ENCODE measurements at places on chromosomes 1 and 21. TPM values are rescaled to one million over a fixed set of nuclear protein-coding genes. Genes with fewer than 3 reads are reported as not detected.

DNA sequence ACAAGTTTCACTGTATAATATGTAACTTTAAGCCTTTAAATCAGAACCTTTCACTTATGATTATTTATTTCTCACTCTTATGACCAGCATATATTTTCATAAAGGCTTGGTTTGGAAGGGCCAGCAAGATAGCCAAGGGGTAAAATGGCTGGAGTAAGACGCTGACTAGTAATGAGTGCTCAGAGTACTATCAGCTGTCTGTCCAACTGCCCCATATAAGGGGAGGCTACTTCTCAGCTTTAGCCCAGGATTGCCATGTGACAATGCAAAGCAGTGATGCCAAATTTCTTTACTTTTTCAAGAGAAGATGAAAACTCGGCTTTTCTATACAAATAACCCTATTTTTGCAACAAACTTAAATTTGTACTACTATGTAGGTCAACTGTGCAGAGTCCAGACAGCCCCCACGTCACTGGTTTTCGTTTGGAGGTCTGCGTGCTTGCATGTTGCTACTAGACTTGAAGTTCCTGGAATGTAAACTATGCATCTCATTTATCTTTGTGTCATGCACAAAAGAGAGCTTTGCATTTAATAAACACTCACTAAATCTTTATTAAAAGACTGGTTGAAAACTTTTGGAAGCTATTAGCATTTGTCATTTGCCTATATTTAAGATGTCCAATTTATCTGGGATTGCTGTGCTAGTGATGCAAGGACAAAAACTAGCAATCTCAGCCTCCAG, 110.4 kb downstream of the TNFSF18 start:
- DNase-seq = peak; percentile 61

DNA sequence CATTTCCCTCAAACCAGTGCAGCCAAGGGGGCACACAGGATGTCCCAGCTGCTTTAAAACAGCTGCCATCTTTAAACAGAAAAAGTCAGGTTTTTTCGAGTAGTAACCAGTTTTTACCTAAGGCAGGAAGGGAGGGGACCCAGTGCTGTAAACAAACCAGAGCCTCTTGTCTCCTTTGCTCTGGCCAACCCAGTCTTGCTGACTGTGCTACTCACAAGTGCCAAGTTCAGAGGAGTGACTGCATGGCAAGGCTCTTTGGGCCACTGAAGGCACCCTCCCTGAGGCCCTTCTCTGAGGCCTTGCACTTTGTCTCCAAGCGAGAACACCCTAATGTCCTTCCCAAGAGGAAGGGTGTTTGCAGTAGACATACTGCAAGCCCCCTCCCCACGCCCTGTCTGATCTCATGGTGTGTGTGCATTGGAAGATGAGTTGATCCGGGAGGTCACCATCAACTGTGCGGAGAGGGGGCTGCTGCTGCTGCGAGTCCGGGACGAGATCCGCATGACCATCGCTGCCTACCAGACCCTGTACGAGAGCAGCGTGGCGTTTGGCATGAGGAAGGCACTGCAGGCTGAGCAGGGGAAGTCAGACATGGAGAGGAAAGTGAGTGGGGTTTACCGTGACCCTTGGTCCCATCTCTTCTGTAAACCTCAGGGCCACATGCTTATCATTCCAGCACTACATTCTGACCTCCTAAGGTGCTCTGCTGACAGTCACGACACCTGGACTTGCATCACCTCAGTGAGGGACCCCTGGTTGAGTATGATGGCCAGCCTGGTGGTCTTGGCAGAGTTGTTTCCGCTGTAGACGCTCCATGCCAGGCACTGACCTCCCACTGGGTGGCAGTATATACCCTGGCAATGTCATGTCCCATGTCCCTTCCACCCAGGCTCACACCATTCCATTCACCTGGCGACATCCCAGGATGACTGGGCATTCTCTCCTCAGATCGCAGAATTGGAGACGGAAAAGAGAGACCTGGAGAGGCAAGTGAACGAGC, 4.7 kb downstream of the DNALI1 start:
- DNase-seq = peak; percentile 35

DNA sequence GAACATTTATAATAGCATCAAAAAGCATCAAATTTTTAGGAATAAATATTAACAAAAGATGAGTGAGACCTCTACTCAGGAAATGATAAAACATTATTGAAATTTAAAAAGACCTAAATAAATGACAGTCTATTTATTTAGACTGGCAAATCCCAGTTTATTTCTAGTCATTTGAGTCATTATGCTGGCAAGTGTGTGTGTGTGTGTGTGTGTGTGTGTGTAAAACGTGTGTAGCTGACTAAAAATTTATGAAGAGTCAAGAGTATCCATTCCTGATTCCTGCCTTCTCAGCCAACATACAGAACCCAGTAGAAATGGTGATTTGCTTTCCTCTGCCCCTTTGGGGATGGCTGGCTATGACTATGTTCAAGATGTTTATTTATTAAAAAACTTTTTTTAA, 46.2 kb downstream of the OSBPL9 start:
- DNase-seq = peak; percentile 52

- peak; percentile 68 for DNase-seq
These were observed 47.0 kb downstream of the PLPP3 start for GRCh38 chr1:56532350-56532683.

The PDE9A gene
- not detected for total RNA-seq

The KCNJ15 gene
- not detected for total RNA-seq

The ZBTB40 gene
- 10.0 TPM for total RNA-seq

All from fibroblast of the aortic adventitia (primary cell).